Daoy (cell line): ENCODE measurements at places on chromosomes 16 and 17. TPM values are rescaled to one million over a fixed set of nuclear protein-coding genes. Genes with fewer than 3 reads are reported as not detected.

The MEIOC gene
- total RNA-seq: 0.27 and 0.34 TPM in 2 replicates

- DNase-seq: peak; percentile 92
These were observed 80.5 kb downstream of the MYH13 start for GRCh38 chr17:10292057-10292937.

- peak; percentile 62 for DNase-seq
These were observed 484 bp downstream of the FZD2 start for GRCh38 chr17:44557651-44558285.

DNA sequence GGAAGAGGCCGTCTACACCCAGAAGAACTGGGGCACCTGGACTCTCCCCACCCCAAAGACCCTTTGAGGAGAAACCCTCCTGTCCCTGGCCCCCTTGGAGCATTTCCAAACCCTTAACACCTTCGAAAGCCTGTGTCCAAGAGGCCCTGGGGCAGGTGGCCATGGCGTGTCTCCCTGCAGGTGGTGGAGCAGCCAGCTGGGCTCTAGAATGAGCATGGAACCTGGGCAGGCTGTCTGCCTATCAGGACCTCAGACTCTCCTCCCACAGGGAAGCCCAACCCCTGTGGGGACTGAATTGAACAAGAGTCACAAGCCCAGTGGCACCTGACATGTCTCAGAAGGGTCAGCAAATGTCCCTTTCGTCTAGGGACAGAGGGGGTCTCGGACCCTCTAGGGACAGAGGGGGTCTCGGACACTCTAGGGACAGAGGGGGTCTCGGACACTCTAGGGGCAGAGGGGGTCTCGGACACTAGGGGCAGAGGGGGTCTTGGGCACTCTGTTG lies 8.4 kb downstream of the CBX4 start:
- no peak for DNase-seq

DNA sequence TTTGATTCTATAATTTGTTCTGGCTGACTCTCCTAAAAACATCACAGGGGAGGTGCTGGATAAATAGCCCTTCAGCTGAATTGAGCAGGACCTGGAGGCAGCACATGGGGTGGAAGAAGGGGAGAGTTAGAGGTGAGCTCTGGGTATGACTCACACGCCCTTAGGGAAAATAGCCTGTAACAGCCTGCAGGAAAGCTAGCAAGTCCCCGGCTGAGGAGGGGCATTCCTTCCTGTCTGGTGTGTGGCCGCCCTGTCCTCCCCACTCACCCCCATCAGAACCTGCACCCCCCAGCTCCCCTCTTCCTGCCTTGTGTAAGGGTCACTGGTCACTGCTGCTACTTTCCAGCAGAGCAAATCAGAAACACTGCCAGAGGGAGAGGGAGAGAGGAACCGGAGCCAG lies 187.4 kb downstream of the C16orf95 start:
- DNase-seq: peak; percentile 44

DNA sequence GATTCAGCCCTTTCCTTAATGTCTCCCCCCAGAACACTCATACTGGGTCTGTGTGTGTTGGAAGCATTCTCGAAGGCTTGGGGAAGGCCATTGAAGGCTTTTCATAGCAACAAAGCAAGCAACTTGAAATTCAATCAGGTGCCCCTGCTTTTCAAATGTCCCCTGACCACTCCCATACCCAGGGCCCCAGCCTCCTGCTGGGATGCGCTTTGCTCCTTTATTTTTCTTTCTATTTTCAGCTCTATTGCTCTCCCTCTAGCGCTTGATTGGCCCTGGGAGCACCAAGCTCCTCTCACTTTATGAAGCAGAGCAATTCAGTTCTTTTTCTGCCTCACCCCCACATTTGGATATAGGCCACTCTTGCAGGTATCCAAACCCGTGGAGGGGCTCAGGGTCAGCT lies 92.0 kb downstream of the WSCD1 start:
- DNase-seq: no peak
